A549 treated with DMSO at 1 μM for 4 hours (cell line): ENCODE measurements at places on chromosomes 2 and 18. TPM values are rescaled to one million over a fixed set of nuclear protein-coding genes. Genes with fewer than 3 reads are reported as not detected.

The FHL2 gene
- 70.6 to 81.8 TPM (median 79.9 TPM) in 5 replicates for total RNA-seq

The ZNF804A gene
- not detected in 5 replicates for total RNA-seq

The XDH gene
- 1.1 to 1.8 TPM (median 1.4 TPM) in 5 replicates for total RNA-seq

The MYOM1 gene
- total RNA-seq, result 0.11 to 0.22 TPM (median 0.15 TPM) in 5 replicates

The DCDC2C gene
- 0.15 to 0.50 TPM (median 0.36 TPM) in 5 replicates for total RNA-seq

The SKA1 gene
- total RNA-seq, result 12.2 to 15.2 TPM (median 15.0 TPM) in 5 replicates

The LRRC30 gene
- total RNA-seq, result not detected in 5 replicates

The PREB gene
- 46.9 to 72.9 TPM (median 65.1 TPM) in 5 replicates for total RNA-seq

The TEX44 gene
- not detected in 5 replicates for total RNA-seq

The GCG gene
- not detected in 5 replicates for total RNA-seq

The FBLN7 gene
- 0.42 to 0.86 TPM (median 0.55 TPM) in 5 replicates for total RNA-seq

The ZNF516 gene
- 3.0 to 4.2 TPM (median 3.9 TPM) in 5 replicates for total RNA-seq

The CD8B gene
- not detected in 5 replicates for total RNA-seq

The SLC8A1 gene
- total RNA-seq, result 0.45 to 0.71 TPM (median 0.48 TPM) in 5 replicates

The FAM110C gene
- total RNA-seq, result 0.06 to 0.26 TPM (median 0.14 TPM) in 5 replicates

The SERPINB11 gene
- total RNA-seq, result 0.07 to 0.08 TPM in 2 of 5 replicates, not detected in the others

The VIL1 gene
- 0.16 to 0.33 TPM (median 0.18 TPM) in 5 replicates for total RNA-seq

The CLEC4F gene
- not detected in 5 replicates for total RNA-seq

The MFSD2B gene
- total RNA-seq, result 0.15 to 0.31 TPM (median 0.17 TPM) in 5 replicates

The KCTD1 gene
- 28.2 to 34.7 TPM (median 30.6 TPM) in 5 replicates for total RNA-seq
